AG04450 (cell line): ENCODE measurements at places on chromosomes 16 and 17.

- no peak for DNase-seq
These were observed 16.6 kb upstream of the G6PC1 start for GRCh38 chr17:42883802-42884558.

DNA sequence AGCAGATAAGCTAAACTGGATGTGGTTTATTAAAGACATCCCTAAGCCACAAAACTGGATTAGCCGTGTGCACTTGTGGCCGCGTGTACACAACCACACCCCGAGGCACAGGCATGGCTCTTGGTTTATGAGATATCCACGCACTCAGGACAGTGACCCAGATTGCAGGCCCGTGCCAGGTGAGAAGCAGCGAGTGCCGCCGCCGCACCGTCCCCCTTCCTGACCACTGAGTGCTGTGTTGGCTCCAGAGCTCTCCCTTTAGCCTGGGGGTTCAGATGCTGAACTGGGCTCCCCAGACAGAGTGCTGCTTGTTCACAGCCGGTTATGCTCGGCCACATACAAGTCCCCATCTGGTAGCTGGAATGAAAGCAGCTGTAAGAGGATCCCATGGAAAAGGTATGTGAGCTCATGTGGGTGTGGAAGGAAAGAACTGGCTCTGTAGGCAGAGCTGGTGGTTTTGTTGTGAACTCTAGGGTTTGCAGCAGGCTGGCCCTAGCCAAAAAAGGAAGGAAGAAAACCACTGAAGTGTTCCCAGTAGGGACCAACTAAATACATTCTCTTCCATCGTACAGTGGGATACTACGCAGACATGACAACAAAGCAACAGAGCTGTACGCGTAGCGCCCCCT is 29.5 kb downstream of the KNOP1 start:
- no peak for DNase-seq

- no peak for DNase-seq
These were observed 70.5 kb downstream of the DNAH17 start for GRCh38 chr17:78506454-78507309.

GRCh38 chr16:1159973-1160772 is 7.3 kb downstream of the CACNA1H start:
- no peak for DNase-seq

DNA sequence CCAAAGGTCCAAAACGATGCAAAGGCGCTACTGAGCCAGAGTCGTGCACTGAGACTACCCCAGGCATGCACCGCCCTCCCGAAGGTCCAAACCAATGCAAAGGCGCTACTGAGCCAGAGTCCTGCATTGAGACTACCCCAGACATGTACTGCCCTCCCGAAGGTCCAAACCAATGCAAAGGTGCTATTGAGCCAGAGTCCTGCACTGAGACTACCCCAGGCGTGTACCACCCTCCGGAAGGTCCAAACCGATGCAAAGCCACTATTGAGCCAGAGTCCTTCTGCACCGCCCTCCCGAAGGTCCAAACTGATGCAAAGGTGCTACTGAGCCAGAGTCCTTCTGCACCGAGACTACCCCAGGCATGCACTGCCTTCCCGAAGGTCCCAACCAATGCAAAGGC is 27.1 kb downstream of the SLC43A2 start:
- DNase-seq: no peak

GRCh38 chr16:66717776-66718175 is 21.2 kb upstream of the CMTM4 start:
- DNase-seq: no peak

GRCh38 chr16:72427783-72428331 is 255.9 kb upstream of the PMFBP1 start:
- no peak for DNase-seq

DNA sequence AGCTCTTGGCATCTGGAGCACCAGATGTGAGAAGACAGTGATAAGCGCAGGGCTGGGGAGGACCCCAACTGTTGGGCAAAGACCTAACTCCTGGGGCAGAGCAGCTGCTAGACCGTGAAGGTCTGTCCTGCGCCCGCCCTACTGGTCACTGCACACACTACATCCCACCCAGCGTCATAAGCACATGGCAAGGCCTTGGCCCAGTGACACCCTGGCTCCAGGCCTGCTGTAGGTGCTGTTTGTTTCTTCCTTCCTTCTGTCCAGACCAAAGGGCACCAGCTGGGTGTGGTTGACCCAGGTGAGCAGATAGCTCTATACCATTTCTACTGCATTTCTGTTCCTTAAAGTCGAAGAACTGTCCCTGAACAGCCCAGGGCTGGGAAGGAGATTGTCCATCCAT is 6.4 kb downstream of the TRPV3 start:
- DNase-seq: no peak

- DNase-seq: no peak
These were observed 10.2 kb downstream of the MAP3K14 start for GRCh38 chr17:45306623-45307022.
